ENCODE measurements at places on chromosomes 1 and 21.

DNA sequence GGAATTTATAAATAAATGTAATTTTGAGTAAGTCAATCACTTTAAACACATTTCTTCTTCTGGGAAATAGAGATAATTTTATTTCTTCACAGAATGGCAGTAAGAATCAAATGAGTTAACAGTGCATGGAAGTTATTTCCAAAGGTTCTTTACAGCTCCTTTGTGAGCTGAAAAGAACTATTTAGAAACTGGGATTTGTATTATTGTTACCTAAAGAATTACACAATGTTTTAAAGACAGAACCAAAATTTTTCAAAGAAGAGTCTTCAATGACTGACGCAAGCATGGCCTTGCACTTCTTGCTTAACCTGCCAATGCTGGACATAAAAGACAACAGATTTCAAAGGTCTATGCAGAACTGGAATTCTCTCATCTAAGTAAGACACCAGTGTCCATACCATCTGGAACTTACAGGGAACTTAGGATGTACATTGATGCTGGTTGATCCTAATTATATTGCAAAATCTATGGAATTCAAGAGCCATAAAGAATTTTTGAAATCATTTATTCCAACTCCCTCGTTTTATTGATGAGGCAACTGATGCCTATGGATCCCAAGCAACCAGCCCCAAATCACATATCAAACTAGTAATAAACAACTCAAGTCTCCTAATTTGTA, 2.7 kb downstream of the COLGALT2 start:
- DNase-seq: no peak

DNA sequence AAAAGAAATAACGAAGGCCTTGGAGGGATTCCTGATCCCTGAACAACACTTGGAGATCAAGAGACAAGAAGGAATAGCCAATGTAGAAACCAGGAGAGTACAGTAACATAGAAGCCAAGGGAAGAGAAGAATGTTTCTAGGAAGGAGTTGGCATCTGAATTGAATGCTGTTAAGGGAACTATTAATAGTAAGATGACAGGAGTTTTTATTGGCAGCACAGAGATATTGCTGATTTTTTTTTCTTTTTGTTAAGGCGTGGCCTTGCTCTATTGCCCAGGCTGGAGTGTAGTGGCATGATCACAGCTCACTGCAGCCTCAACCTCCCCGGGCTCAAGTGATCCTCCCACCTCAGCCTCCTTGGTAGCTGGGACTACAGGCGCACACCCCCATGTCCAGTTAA, 9.6 kb upstream of the SFT2D2 start:
- no peak for DNase-seq

GRCh38 chr1:204506969-204507316, 9.3 kb upstream of the MDM4 start:
- DNase-seq: peak; percentile 84

- peak; percentile 78 for DNase-seq
Observed at GRCh38 chr1:81670286-81670685, 130.4 kb upstream of the ADGRL2 start.

- peak; percentile 86 for DNase-seq
Observed at GRCh38 chr1:109620841-109621286, 1.2 kb downstream of the AMPD2 start.

- no peak for DNase-seq
Observed at GRCh38 chr1:48792961-48793360, 16.3 kb upstream of the BEND5 start.

DNA sequence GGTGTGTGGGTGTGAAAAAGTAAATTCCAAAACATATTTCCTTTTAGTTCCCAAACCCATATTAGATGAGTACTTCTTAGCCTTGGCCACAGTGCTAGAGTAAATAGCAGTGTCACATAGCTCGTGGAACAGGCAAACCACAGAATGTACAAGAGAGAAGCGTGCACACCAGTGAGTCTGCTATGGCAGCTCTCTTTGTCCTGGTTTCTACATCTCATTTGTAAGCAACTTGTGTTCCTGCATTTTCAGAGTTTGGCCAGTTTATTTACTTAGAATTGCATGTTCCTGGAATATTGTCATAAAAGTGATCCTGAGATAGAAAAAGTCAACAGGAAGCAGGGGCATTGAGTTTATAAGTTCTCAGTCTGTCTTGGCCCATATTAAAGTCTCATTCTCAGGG, 142.1 kb downstream of the DHRS3 start:
- no peak for DNase-seq

GRCh38 chr1:234553240-234554188, 56.5 kb downstream of the IRF2BP2 start:
- peak; percentile 86 for DNase-seq

DNA sequence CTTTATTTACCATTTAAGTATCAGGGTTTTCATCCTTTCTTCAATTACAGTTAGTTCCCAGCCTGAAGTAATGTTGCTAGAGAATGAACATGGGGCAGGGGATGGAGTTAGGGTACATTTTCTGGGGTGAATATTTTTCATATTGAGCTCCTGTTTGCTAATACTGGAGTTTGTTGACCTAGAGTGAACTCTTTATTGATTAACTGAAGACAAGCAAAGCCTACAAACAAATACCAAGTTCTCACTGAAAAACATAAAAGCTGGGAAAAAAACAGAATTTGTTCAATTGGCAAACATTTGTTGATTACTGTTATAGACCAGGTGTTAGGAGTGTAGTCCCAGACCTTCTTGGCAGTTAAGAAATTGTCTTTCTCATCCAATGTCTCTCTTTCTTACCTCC, 28.2 kb upstream of the PIGV start:
- no peak for DNase-seq

- peak; percentile 24 for DNase-seq
Observed at GRCh38 chr21:46183910-46184624, at the start of gene SPATC1L. Gene SPATC1L, minus strand, starts transcription at chr21:46184459. Its CDS starts 1,643 bp downstream, at chr21:46182816.

DNA sequence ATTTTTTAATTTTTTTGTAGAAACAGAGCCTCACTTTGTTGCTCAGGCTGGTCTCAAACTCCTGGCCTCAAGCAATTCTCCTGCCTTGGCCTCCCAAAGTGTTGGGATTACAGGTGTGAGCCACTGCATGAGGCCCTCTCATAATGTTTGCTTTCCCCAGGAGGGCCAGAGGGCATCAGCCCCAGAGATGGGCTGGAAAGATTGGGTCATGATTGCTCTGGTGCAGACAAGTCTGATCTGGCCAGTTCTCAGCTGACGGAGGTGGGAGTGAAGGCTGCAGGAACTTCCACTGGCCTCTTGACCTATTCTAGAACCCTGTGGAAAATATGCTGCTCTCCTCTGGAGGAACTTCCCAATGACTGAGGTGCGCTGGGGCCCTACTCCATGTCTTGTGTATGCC, 43.4 kb upstream of the RD3 start:
- DNase-seq: no peak

- DNase-seq: no peak
Observed at GRCh38 chr1:193567937-193568336, 381.5 kb upstream of the B3GALT2 start.

DNA sequence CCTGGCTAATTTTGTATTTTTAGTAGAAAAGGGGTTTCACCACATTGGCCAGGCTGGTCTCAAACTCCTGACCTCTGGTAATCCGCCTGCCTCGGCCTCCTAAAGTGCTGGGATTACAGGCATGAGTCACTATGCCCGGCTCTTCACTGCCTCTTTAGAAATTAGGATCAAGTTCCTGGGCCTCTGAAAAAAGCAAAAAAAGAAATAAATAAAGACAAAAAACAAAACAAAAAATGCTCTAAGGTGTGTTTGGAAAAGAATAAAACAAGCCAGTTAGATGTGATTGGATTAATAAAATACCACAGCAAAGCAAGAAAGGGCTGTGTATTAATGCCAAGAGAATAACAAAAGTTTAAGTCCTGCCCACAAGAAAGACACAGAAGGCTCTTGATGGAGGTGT, 4.2 kb upstream of the ABCB10 start:
- no peak for DNase-seq

GRCh38 chr1:235669277-235669676, 19.7 kb upstream of the GNG4 start:
- DNase-seq: no peak

DNA sequence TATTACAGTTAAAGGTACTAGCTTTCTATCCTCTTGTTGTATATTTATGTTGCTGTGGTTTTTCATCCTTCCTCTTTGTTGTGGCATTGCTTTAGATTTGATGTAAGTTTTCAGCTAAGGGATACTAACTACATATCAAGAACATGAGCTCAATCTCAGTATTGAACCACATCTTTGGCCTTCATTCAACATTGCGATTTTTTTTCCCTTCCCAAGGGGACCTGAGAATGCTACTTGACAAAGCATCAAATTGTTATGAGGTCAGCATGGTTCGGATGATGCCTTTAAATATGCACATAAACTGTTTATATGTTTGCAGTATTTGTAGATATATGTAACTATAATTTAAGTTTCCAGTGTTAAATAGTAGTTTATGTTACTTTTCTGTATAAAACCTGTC, 31.7 kb upstream of the GPR88 start:
- DNase-seq: no peak

- DNase-seq: no peak
Observed at GRCh38 chr21:31446226-31446855, 102.3 kb upstream of the TIAM1 start.

GRCh38 chr1:21594935-21595897, 73.9 kb downstream of the RAP1GAP start:
- DNase-seq: no peak

GRCh38 chr1:197017558-197018146, 40.3 kb downstream of the CFHR5 start:
- no peak for DNase-seq

DNA sequence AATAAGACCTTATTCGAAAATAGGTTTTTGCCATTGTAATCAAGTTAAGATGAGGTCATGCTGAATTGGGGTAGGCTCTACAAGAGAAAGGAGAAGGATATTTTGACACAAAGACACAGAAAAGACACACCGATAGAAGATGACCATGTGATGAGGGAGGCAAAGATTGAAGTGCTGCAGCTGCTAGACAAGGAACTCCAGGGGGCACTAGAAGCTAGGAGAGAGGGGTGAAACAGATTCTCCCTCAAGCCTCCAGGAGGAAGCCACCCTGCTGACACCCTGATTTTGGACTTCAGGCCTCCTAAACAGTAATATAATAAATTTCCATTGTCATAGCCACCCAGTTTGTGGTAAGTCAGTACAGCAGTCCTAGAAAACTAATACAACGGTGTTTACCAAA, 506.8 kb upstream of the CAMK1G start:
- no peak for DNase-seq

- peak; percentile 96 for DNase-seq
Observed at GRCh38 chr1:171292799-171293198, 21.2 kb upstream of the FMO4 start.

DNA sequence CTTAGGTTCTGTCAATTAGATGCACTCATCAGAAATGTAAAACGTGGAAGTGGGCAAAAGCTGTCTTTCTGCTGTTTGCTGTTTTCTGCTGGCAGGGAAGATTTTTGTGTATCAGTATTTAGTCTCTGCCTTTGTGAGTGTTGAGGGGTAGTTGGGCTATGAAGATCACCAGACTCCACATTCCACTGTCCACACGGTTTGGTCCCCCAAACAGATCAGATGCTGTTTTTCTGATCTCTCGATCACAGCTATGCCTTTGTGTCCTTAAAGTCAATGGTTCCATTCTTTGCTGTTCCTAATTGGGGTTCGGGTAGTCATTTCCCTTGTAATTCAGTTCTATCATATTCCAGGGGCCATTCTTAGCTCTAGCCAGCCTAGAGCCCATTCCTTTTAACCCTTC, 27.0 kb upstream of the NPL start:
- no peak for DNase-seq

DNA sequence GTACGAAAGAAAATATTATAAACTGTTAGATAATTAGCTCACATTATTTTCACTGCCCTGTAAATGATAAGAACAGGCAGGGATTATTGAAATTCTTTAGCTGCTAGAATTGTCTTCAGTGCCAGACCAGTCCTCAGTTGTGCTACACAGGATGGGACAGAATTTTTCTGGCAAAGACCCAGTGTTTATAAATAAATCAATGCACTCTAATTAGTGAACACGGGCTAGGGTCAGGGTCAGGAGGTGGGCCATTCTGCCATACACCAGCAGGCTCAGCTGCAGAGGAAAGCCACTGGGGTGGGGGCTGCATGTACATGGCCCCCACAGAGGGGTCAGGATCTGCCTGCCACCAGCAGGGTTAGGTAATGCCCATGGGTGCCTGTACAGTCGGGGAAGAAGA, 6.4 kb downstream of the BCAR3 start:
- DNase-seq: no peak

GRCh38 chr1:205026181-205026580, 16.8 kb upstream of the CNTN2 start:
- no peak for DNase-seq

Data from AG09309 (cell line).